ENCODE measurements at places on chromosomes 1 and 21.

- no peak for DNase-seq
Measured at GRCh38 chr1:217498209-217498608, 132.7 kb downstream of the GPATCH2 start.

GRCh38 chr1:19398309-19398760 lies 86.2 kb downstream of the SLC66A1 start:
- DNase-seq, result no peak

GRCh38 chr1:7409278-7409677 lies 361.8 kb upstream of the VAMP3 start:
- DNase-seq, result no peak

- DNase-seq, result no peak
Measured at GRCh38 chr1:51948491-51948915, 42.0 kb downstream of the RAB3B start.

- DNase-seq, result no peak
Measured at GRCh38 chr1:36520771-36521420, 38.2 kb upstream of the CSF3R start.

- DNase-seq, result no peak
Measured at GRCh38 chr1:191585095-191585494, 573.2 kb upstream of the RGS18 start.

DNA sequence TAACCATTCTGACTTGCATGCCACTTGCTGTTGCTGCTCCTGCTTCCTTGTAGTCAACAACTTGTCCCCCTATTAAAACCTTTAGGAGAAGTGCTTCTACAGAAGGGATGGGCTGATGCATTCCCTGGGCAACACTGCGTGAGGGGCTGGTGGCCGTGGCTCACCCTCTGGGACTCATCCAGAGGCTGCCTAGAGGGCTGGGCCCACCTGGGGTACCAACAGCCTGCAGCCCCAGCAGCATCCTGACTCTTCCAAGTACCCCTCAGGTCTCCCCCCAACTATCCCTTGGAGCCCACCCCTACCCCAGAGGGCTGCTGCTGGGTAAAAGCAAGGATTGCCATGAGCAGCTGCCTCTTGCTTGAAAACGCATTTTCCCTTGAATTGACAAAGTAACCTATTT lies 34.7 kb upstream of the LHX4 start:
- DNase-seq, result no peak

DNA sequence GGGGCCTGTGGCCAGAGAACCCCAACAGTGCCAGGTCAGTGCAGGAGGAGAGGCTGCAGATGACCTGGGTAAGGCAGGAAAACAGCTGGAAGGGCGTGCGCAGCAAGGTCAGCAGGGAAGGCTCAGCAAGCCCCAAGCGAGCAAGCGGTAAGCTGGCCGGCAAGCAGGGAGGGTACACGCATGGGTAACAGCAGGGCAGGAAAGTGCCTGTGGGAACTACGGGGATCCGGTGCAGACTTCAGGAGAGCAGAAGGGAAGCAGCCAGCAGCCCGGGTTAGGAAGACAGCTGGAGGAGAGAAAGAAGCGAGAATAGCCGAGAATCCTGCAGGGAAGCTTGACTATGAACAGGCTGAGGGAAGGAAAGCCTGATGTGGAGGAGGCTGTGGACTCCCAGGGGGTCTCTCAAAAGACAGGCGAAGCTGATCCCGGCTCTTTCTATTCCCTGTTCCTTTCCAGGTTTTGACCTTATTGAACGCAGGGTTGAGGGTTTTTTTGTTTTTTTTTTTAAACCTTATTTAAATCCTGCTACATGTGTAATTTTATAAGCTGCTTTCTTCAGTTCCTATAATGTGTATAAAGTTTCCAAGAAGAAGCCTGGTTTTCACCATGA lies 20.9 kb downstream of the UMODL1 start:
- DNase-seq, result no peak

GRCh38 chr1:76669131-76669530 lies 198.1 kb upstream of the ST6GALNAC5 start:
- no peak for DNase-seq

DNA sequence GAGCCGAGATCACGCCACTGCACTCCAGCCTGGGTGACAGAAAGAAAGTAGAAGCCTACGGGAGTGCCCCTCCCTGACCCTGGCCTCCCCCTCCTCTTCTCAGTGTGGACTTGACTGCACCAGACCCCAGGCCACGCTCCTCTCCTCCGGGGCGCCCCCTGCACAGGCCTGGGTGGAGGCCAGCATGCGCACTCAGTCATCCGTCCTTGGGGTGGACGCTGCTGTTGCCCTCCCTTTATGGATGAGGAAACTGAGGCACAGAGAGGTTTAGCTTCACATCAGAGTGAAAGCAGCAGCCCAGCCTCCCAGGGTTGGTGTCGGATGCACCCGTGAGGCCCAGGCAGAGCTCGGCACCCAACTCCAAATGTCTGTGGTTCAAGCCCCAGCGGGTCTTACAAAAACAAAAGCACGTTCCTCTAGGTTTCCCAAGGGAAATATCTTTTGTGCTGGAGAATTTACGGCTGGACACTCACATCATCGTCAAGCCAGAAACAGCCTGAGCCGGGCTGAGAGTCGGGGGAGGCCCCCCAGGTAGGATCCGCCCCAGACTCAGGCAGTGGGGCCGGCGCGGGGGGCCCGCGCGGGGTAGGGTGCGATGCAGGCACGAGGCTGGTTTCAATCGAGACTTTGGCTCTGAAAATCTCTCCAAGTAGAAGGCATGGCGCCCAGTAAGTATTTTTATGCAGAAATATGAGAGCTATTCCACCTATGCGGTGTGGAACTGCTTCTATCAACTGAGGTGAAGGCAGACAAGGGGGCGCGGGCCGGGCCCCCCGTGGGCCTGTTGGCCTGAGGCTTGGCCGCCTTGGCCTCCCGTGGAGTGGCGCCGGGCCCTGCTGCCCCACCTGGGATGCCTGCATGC lies 36.6 kb downstream of the MORN1 start:
- DNase-seq, result no peak

DNA sequence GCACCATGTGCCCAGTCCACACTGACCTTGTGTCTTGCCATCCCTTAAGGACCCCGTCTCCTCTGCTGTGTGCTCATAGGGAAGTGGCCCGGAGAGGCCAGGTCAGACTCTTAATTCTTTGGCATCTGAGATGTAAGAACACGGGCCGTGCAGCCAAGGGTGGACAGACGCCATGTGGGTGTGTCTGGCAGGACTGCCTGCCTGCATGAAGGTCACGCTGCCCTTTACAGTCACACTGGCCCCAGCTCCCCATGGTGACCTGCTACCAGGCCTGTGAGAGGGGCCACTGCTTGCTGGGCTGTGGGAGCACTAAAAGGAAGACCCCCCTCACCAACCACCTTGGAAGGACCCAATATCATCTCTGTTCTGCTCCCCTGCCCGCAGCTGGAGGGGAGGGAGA lies 17.7 kb downstream of the DHRS3 start:
- no peak for DNase-seq

GRCh38 chr1:207744000-207744534 lies 7.8 kb upstream of the CD46 start:
- no peak for DNase-seq

DNA sequence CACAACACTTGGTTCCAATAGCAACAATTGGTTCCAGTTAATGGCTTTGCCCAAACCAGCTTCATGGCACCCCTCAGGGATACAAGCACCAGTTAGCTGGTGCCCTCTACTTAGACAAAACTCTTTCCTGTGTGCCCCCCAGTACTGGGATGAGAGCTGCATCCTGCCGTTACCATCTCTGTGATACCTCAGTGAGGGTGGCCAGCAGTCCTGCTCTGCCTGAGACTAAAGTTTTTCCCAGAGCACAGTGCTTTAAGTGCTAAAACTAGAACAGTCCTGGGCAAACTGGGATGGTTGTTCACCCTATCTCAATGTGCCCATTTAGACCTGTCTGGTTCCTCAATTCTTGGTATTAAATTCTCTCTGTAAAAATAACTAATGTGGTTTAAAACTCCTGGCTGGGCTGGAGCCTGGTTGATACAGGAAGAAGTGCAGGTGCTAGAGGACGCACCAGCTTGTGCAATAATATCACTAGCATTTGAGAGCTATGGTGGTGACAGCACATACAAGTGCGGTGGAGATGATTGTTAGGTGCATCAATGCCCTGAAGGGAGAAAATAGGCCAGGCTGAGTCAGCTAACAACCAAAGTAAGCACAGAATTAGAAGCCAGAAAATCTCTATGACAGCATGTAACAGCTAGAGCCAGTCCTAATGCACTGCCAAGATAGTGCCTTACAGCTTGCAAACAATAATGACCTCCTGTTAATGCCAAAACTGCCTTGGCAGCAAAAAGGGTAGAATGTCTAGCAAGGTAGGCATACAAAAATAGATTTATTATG lies 179.8 kb upstream of the GALNT2 start:
- no peak for DNase-seq

DNA sequence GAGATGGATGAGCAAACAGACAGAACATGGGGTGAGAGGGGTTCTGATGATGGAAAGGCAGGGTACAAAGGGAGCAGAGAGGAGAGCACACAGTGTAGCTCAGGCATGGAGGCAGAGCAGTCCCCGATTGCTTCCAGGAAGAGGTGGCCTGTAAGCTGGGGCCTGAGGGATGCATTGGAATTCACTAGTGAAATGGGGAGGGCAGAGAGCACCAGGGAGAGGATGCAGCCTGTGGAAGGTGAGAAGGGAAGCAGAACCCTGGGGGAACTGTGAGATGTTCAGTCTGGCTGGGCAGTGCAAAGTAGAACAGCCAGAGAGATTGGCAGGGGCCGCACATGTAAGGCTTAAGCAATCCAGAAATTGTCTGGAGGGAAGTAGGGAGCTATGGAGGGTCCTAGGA lies 12.2 kb downstream of the ZNF362 start:
- DNase-seq, result no peak

GRCh38 chr1:1354271-1355247 lies 3.8 kb downstream of the MXRA8 start:
- no peak for DNase-seq

- DNase-seq, result no peak
Measured at GRCh38 chr1:100979631-100980030, 46.0 kb downstream of the DPH5 start.

DNA sequence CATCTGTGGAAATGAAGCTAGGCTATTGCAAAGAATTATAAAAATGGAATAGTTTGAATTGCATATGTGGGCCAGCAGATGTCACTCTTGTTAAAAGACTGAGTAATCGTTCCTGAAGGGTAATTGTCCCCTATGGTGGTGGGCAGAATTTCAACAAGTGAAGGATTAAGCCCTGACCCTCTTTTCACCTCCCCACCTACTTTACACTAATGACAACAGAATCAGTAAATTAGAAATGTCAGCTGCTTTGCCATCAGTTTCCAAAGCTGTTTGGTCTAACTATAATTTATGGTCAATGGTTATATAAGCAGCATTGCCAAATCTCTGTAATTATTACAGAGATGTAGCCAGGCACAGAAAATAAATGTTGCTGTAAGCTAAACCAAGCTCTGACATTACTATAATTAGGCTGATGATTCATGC lies 898.6 kb downstream of the AMY1C start:
- DNase-seq, result no peak

- no peak for DNase-seq
Measured at GRCh38 chr1:205575294-205575885, 56.4 kb downstream of the ELK4 start.

DNA sequence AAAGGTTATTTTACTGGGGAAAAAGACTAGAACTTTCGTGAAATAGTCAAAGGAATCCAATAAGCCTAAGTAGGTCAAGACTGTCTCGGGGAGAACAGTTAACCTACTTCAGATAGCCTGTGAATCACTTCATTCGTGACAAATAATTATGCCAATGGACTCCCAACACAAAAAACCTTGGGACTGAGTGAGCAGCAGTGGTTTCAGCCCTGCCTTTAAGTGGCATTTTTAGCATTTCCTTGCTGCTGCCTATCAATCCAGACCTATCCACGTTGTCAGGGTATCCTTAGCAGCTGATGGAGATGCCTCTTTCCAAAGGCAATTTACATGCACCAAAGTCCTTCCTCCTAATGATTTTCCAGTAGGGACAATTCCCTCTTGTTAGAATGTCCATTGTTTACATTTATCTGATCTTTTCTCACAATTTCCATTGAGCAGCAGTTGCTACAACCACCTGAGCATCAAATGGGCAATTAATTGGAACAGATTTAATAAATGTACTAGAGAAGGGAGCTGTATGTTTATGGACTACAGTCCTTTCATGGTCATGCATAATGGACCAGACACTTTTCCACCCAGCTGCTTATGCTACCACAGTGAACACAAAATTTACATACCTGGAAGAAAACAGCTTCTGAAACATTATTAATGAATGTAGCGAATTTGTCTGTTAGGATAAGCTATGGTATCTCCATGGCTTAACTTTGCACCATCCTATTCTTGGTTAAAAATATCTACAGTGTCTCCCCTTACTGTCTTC lies 75.8 kb downstream of the TM2D1 start:
- DNase-seq, result no peak

DNA sequence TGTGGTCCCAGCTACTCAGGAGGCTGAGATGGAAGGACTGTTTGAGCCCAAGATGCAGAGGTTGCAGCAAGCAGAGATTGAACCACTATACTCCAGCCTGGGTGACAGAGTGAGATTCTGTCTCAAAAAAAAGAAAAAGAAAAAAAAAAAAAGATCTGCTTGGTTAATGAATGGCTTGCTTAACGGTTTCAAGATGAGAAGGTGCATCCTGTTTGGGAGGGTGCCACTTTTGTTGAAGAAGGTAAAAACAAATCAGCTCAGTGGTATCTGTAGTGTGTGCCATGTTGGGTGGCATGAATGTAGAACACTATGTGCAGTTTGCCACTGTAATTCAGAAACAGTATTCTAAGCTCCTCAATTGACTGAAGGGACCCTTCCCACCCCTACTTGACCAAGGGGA lies 94.9 kb upstream of the ETV3 start:
- DNase-seq, result no peak
